A549 treated with CpdA at 1 μM for 4 hours (cell line): ENCODE measurements at places on chromosomes 16 and 17. TPM values are rescaled to one million over a fixed set of nuclear protein-coding genes. Genes with fewer than 3 reads are reported as not detected.

Gene DGKE
- 3.3 to 4.6 TPM (median 4.2 TPM) in 5 replicates for total RNA-seq

Gene OR3A3
- not detected in 5 replicates for total RNA-seq

Gene MGAT5B
- total RNA-seq: 17.4 to 24.1 TPM (median 23.1 TPM) in 5 replicates

Gene DHRS7C
- not detected in 5 replicates for total RNA-seq

Gene CACNG1
- 0.13 to 0.20 TPM (median 0.14 TPM) in 3 of 5 replicates, not detected in the others for total RNA-seq

Gene TLCD2
- total RNA-seq: 1.0 to 1.7 TPM (median 1.1 TPM) in 5 replicates

Gene SEZ6
- total RNA-seq: 0.18 TPM in 1 of 5 replicates, not detected in the others

Gene PPP1R1B
- total RNA-seq: 0.03 TPM in 1 of 5 replicates, not detected in the others

Gene EMC8
- 53.9 to 73.6 TPM (median 69.0 TPM) in 5 replicates for total RNA-seq

Gene TEKT3
- total RNA-seq: 0.09 to 0.36 TPM (median 0.32 TPM) in 4 of 5 replicates, not detected in the other

Gene NT5C
- total RNA-seq: 87.9 to 130 TPM (median 123 TPM) in 5 replicates

Gene KLHDC4
- total RNA-seq: 37.9 to 41.3 TPM (median 40.3 TPM) in 5 replicates

Gene NUP93
- 80.5 to 105 TPM (median 103 TPM) in 5 replicates for total RNA-seq

Gene SEZ6L2
- total RNA-seq: 16.5 to 25.6 TPM (median 21.2 TPM) in 5 replicates

Gene ASGR2
- total RNA-seq: 0.24 TPM in 1 of 5 replicates, not detected in the others
